ENCODE measurements at places on chromosomes 2 and 18.

DNA sequence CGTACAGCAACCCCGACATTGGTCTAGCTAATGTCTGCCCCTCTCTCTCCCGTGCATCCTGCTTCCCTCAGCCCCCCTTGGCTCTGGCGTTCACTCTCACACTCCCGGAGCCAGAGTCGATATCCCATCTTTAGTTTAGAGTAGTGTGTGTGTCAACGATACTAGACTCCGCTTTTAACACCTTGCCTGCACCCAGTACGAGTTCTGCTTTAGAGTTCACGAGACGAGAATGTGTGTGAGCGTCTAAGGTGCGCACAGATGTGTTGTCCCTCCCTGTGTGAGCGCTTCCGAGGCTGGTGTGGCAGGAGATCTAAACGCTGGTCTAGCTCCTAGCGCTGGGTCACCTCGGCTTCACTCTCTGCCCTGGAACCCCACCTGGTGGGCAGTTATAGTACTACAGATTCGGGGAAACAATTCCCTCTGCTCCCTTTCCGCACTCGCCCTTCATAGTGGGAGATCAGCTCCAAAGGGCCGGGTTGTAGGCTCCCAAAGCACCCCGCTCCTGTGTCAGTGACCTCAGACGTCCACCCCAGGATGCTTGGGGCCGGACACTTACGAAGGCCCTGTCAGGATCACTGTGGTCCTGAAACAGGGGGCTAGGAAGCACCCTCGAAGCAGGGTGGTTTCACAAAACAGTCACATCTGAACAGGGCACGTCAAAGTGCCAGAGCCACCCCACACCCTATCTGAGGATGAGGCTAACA lies 2.6 kb upstream of the CYP26B1 start:
- DNase-seq, result peak; percentile 74

GRCh38 chr2:8611246-8611645 lies 70.6 kb upstream of the ID2 start:
- no peak for DNase-seq

DNA sequence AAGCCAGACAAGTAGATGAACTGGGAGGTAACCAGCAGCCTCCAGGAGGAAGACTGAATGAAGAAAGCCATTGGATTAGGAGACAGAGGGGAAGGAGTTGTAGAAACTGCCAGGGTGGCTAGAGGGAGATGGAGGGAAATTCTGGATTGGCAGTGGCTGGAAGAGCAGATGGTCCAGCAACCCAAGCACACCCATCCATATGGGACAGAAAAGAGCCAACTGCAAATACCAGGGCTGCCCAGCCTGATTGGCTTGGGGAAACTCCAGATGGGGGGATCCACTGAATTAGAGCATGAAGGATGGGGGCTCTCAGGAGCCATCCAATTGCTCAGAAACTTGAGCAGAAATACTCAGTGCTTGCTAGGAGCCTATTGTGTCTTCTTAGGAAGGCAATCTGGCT lies 173.5 kb upstream of the EPB41L3 start:
- no peak for DNase-seq

GRCh38 chr2:210839034-210839433 lies 282.6 kb downstream of the CPS1 start:
- DNase-seq, result no peak

- DNase-seq, result no peak
Observed at GRCh38 chr2:62467100-62467474, 38.9 kb downstream of the TMEM17 start.

DNA sequence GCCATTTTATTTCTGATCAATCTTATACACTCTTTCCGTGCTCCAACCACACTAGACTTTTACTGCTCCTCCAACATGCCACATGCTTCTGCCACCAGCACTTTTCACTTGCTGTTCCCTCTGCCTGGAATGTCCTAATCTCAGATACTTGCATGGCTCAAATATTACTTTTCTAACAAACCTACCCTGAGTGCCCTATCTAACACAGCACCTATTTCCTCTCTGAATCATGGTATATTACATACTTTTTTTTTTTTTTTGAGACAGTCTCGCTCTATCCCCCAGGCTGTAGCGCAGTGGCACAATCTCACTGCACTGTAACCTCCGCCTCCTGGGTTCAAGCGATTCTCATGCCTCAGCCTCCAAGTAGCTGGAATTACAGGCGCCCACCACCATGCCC lies 166.3 kb upstream of the CAVIN2 start:
- no peak for DNase-seq

- DNase-seq, result no peak
Observed at GRCh38 chr18:48838921-48839818, 111.6 kb downstream of the SMAD7 start.

DNA sequence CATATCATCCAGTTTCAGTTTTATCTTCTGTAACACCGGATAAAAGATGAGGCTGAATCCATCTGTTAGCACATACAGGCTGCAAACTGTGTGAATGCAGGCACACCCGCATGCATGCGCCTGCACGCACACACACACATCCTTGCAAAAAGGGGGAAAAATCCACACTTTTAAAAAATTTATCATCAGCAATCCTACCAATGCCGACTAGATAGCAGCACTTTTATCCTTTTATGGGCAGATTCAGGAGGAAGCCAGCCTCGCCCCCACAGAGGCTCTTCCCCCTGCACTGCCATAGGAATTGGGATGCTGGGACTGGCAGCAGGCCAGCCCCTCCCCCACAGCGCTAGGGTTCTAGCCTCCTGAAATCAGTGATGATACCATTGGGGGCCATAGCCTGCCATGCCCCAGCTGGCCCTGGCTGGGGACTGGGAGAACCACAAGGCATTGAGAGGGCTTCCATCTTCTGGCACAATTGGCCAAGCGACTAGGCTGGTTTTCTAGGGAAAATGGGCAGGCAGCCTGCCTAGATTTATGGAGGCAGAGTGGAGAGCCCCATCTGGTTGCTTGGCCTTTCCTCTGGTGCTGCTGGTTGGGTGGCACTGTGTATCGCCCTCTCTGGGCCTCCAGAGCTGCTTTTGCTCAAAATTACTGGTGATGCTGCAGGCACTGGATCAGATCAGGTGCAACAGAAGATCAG lies 25.5 kb downstream of the CYRIA start:
- DNase-seq, result no peak

DNA sequence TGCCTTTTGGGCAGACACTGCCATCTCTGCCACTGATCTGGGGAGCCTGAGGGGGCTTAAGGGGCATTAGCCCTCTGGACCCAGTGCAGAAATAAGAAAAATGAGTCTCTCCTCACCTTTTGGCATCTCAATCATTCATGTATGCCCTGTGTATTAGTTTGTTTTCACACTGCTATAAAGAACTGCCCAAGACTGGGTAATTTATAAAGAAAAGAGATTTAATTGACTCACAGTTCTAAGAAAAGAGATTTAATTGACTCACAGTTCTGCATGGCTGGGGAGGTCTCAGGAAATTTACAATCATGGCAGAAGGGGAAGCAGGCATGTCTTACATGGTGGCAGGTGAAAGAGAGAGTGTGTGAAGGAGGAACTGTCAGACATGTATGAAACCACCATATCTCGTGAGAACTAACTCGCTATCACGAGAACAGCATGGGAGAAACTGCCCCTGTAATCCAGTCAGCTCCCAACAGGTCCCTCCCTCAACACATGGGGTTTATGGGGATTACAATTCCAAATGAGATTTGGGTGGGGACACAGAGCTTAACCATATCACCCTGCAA lies 21.5 kb downstream of the GKN2 start:
- DNase-seq, result no peak

GRCh38 chr2:42183775-42184174 lies 14.6 kb downstream of the EML4 start:
- no peak for DNase-seq

DNA sequence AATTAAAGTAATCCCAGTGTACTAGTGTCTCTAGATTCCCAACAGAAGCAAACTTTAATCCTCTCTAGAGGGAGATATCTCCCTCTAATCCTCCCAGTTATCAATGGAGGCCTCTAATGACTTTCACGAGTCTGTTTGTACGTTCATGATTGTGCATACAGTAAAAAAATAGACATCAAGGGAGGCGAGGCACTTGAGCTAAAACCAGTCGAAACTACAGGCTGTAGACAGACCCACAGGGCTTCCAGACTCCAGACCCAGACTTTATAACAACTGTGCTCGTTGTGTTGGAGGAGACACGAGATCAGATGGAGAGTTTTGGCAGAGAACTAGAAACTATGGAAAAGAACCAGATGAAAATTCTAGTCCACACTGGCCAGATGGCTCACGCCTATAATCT lies 7.0 kb downstream of the DGKD start:
- DNase-seq, result no peak

DNA sequence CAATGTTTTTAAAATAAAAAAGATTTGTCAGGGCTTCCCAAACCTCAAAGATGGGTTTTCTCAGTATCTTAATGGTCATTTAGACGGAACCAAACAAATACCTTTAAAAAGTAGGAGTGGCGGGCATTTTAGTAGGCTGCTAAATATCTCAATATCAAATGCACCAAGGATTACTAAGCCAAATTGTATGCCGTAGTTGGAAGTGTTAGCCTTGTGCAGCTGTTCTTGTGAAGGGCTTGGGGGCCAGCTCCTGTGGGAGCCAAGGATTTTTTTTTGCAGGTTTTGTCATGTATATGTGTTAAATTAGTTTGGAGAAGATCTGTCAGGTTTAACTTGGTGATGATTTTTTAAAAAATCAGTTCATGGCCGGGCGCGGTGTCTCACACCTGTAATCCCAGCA lies 52.1 kb downstream of the ACTR2 start:
- no peak for DNase-seq

DNA sequence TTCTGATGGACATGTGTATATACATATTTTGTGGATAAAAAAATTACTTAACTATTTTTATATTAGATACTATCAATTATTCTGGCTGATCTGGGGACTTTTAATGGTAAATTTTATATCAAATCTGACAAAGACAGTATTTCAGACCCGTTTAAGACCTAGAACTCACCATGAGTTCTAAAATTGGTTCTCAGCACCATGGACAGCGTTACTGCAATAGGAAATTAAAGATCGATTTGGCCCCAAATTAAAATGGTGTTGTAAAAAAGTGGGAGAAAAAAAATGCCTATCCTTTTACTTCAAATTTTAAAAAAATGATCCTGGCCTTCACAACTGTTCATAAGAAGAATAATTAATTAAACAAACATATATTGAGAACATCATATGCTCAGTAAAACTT lies 919 bp upstream of the SCN2A start:
- DNase-seq, result no peak

- no peak for DNase-seq
Observed at GRCh38 chr2:196206804-196207203, 35.4 kb upstream of the STK17B start.

DNA sequence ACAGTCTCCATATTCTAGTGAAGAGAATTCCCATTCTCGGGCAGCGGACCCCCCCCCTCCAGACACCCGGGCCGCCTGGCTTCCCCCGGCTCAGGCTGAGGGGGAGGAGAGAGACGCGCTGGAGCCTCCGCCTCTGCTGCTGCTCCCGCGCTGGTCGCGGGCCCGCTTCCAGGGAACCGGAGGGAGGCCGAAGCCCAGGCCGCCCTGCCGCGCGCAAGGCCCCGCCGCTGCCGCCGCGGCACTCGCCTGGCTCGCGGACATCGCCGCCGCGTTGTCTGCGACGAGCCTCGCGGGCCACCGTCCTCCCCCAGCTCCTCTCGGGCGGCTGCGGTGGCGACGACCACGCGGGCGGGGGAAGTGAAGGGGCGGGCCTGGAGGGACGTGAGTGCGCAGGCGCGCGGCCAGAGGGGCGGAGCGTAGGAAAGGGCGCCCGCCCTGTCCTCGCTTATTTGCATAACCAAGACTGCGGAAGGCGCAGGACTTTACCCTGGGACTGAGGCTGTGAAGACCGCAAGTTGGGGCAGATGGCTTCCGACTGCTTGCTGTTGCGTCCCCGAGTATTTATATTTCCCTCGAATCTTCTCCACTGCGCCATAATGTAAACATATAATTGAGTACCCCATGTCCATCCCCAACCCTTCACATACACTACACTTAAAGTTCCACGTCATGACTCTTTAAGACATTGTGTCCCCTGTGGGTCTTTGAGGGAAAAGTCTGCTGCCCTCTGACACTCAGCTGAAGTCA lies at the start of gene ARL5A:
TSS of gene ARL5A (minus strand) at position 279 of the 747 bp plus-strand sequence. CDS start at position 34, 245 bp downstream.
- peak; percentile 84 for DNase-seq

DNA sequence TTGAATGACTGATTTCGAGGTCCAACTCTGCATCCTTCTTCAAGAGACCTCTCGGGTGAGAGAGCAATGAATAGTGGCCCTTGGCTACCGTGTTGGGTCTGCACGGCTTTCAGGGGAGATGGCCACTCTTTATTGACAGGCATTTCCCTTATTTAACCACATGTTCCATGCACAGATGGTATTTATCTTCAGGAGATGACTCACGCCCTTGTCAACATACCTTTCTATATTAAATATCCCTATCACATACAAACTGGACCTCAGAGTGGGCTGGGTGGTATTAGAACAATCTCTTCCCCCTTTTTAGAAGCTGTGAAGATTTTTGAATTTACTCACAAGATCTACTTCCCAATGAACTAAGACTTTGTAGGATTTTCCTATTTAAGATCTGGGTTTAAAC lies 109.6 kb upstream of the CDC42EP3 start:
- peak; percentile 84 for DNase-seq

- DNase-seq, result no peak
Observed at GRCh38 chr18:7766346-7766745, 199.2 kb downstream of the PTPRM start.

GRCh38 chr2:3277050-3277747 lies 100.4 kb downstream of the EIPR1 start:
- no peak for DNase-seq

DNA sequence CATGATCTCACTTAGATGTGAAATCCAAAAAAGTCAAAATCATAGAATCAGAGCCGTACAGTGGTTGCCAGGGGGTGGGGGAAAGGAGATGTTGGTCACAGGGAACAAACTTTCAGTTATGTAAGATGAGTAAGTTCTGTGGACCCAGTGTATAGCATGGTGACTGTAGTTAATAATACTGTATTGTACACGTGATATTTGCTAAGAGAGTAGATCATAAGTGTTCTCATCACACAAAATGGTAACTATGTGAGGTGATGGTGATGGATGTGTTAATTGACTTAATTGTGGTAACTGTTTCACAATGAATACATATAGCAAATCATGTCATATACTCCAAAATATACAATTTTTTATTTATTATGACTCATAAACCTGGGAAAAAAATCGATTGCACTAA lies 202.1 kb upstream of the SMAD7 start:
- no peak for DNase-seq

GRCh38 chr18:79815657-79816056 lies 17.9 kb downstream of the KCNG2 start:
- no peak for DNase-seq

- no peak for DNase-seq
Observed at GRCh38 chr2:107591561-107592279, 235.0 kb upstream of the RGPD4 start.

GRCh38 chr2:219001577-219002394 lies 8.6 kb upstream of the CRYBA2 start:
- DNase-seq, result no peak

- DNase-seq, result no peak
Observed at GRCh38 chr2:59892398-59892797, 661.1 kb downstream of the BCL11A start.

Data from SW 1271 (cell line).